Thyroid gland (tissue), 4 donors: ENCODE measurements at places on chromosomes 6 and 20.
A peak's percentile ranks its signal among the peaks of the same experiment; 100 is the strongest.

- DNase-seq, result no peak
Observed at GRCh38 chr6:8269872-8270454, 165.4 kb downstream of the SLC35B3 start.

GRCh38 chr20:61114493-61115175 is 137.4 kb upstream of the CDH4 start:
- DNase-seq, result no peak

DNA sequence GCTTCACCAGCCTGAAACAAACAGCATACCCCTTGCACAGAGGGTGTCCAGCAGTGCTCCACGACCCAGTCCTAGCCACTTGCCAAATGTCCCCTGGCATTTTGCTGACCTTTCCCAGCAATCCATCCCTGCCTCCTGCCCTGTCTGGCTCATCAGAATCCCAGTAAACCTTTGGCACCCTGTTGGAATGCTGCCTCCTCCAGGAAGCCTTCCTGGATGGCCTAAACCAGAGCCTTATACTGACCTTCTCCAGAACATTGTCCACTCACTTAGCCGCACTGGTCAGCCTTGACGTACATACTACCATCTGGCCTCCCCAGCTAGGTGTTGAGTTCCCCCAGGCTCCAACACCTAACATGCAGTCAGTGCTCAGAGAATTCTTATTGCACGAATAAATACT is 2.0 kb upstream of the PACSIN1 start:
- DNase-seq, result no peak

- no peak for DNase-seq
Observed at GRCh38 chr20:56202493-56203077, 45.9 kb upstream of the MC3R start.

DNA sequence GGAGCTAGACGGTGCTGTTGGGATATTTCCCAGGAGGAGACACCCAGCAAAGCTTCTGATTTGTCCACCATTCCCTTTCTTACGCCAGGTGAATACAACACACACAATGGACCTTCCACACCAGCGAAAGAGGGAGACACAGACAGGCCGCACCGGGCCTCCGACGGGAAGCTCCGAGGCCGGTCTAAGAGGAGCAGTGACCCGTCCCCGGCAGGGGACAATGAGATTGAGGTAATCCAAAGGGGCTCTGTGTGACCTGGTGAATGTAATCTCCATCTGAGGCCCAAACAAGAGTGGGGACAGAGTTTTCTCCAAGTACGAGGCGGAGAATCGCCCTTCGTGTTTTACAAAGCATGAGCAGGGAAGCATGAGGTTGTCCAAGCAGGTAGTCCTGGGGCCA is 194.5 kb downstream of the EYA2 start:
- no peak for DNase-seq

GRCh38 chr6:125246566-125246965 is 55.2 kb downstream of the HDDC2 start:
- no peak for DNase-seq

- DNase-seq, result no peak
Observed at GRCh38 chr6:106856227-106856874, 118.2 kb downstream of the CD24 start.

DNA sequence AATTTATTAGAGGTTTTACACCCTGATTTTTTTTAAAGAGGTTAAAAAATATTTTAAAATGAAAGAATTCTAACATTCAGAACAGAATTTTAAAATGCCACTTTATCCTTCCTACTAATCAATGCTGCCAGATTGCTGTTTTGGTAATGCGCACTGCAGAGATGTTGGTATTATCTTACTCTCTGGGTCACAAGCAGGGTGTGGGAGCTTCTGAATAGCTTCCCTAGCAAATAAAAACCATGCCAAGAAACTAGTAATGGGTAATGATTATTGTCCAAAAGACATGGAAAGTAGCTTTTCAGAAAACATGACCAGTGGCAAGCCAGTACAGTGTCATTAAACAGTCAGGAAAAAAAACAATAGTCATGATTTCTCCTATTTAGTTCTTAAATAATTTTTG is 205.4 kb downstream of the TPBG start:
- no peak for DNase-seq

- DNase-seq, result no peak
Observed at GRCh38 chr6:26319405-26320128, 45.4 kb upstream of the BTN3A2 start.

- DNase-seq, result no peak
Observed at GRCh38 chr6:143363299-143363698, 87.2 kb downstream of the ADAT2 start.

DNA sequence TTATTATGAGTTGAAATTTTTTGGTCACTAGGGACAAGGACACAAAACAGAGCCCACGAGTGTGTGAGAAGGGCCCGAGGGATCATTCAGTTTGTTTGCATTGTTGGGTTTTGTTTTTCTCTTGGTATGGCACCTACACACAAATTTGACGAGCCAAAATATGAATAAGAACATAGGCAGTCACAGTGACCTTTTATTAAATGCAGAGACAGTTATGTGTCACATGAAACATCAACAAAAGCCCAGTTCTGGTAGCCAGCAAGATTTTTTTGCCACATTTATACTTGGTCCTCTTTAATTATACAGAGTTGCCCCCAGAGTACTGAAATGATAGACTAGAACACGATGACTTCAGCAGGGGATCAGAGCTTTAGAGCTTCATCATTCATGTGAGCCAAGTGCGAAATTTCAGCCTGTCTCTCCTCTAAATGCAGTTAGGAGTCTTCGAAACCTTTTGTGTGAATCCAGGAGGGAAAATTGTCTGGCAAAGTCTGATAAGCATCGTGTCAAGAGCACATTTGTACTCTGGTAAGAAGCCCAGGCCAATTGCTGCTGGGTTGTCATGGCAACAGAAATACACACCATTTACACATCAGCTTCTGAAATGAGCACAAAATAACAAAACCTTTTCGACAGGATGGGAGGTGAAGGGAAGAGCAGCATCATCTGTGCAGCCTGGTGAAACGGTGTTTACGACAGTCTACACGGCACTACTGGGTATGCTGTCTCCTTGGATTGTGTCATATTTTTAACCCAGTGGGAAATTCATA is 79.2 kb upstream of the RIPOR2 start:
- peak; percentile 30 for DNase-seq

- DNase-seq, result peak; percentile 59
Observed at GRCh38 chr6:30554962-30555815, 1.1 kb downstream of the GNL1 start.

DNA sequence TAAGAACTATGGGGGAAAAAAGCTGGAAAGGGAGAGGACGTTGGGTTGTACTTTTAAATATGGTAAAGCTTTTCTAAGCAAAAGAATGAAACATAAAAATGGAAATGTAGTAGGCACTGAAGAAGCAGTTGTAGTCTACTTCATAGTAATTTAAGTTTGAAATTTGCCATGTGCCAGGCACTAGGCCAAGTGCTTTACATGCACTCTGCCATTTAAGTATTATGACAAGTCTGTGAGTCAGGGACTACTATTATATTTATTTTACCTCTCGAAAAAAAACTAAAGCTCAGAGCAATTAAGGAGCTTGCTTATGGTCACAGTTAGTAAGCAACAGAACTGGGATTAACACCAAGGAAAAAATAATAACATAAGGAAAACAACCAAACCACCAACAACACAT is 257.8 kb downstream of the GMDS start:
- DNase-seq, result no peak

- peak; percentile 55 for DNase-seq
Observed at GRCh38 chr6:168417679-168418557, 23.1 kb upstream of the SMOC2 start.

DNA sequence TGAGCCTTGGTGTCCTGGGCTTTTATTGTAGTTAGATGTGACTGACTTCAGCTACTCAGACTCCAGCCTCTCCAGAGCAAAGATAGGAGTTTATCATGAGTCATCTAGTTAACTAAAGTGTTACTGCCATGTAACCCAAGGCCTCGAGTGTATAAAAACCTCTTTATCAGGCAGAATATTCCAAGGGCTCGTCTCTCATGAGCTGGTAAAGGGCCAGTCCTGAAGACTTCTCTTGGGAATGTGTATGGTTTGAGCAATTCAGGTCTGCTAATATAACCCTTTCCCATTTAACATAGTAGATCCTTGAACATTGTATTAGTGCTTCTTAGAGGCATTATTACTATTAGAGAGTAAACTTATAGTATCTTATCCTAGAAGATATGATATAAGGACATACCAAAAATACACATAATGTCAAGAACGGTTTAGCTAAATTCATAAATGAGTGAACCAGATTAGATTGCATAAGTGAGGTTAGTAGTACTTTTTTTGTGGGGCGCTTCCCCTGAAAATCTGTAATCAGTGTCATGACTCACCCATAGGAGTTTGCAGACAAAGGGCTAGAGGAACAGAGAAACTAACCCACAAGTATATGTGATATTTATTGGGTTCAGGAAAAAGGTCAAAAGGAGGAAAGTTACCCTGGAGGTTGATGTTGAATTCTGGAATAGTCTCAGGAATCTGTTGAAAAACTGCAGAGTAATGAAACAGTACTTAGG is 16.0 kb downstream of the DSE start:
- DNase-seq, result no peak

DNA sequence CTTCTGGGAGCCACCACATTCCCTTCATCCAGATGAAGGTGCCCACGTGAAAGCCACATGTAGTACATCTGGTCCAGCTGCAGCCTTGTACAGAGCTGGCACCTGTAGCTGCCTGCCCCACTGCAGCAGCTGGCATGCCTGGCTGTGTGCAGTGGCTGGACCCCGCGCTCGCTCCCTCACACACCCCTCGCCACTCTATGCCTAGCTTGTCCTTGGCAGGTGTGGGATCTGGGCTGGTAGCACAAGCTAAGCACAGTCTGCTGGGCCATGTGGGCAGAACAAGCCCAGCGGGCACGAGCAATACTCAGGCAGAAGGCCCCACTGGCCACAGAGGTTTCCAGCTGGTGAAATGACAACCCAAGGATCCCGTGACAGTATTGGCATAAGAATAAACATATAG is 199.4 kb upstream of the PRND start:
- no peak for DNase-seq

DNA sequence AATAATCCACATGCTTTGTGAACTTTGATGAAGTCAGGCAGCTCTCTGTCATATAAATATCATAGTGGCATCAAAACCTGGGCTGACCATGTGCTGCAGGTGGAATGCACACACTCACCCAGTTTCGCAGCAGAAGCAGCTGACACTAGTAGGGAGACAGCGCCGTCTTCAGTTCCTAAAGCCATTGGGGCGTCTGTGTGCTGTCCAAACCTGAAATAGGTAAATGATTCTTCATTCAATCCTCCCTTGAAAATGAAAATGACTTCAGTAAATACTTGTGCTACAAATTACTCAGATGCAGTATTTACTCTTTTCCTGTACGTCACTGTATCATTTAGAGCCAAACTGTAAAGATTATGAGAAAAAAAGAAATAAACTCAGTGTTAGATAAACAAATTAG is 127.5 kb downstream of the EYA4 start:
- DNase-seq, result no peak

- no peak for DNase-seq
Observed at GRCh38 chr6:130050230-130050629, 31.8 kb downstream of the L3MBTL3 start.

- DNase-seq, result no peak
Observed at GRCh38 chr6:142851601-142852000, 93.4 kb downstream of the HIVEP2 start.

GRCh38 chr6:143294265-143294860 is 156.1 kb downstream of the ADAT2 start:
- DNase-seq, result no peak

DNA sequence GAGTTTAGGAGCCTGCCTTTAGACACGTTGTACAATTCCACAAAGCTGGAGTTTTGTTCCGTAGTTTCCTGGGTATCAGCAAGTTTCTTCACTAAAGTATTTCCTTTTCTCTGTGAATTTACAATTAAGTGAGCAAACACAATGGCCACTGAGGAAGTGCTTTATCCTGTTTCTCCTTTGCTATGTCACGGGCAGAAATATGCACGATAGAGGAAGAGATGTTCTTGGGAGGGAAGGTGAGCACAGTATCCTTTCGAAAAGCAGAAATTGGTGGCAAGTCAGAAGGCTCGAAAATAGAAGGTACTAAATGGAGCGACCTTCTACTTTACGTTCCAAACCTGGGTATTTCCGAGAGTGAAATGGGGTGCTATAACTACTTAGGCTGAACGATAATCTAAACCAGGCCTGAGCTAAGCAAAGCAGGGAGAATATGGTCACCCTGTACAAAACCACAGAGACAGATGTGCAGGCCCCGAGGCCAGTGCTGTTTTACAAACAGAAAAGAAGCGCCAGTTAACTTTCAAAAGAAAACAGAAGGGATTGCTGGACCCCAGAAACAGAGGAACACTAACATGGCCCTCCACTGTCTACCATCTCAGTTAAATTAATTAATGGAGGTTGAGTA is 259.6 kb downstream of the TBC1D7 start:
- no peak for DNase-seq

- DNase-seq, result no peak
Observed at GRCh38 chr6:162050579-162050978, 677.0 kb downstream of the PRKN start.

GRCh38 chr20:7333841-7334240 is 566.4 kb downstream of the BMP2 start:
- no peak for DNase-seq

DNA sequence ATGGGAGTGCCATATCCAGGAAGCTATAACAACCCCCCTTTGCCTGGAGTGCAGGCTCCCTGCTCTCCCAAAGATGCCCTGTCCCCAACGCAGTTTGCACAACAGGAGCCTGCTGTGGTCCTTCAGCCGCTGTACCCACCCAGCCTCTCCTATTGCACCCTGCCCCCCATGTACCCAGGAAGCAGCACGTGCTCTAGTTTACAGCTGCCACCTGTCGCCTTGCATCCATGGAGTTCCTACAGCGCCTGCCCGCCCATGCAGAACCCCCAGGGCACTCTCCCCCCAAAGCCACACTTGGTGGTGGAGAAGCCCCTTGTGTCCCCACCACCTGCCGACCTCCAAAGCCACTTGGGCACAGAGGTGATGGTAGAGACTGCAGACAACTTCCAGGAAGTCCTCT is 56.7 kb upstream of the TMEM181 start:
- DNase-seq, result no peak

- no peak for DNase-seq
Observed at GRCh38 chr6:88492241-88492640, 326.1 kb upstream of the CNR1 start.

DNA sequence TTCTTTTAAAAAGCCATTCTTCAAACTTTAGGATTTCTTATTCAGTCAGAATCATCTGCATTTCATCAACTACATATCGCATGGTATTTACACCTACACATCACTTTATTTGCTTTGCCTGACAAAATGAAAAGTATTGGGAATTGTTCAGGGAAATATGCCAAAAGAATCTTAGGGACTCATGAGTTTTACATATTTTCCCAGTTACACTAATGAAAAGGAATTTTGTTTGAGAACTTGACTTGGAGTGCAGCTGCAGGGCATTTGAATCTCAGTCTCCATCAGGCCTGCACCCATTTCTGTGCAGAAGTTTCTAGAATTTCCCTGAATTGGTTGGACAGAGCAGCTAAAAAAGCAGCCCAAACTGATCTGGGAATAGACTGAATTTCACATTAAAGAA is 65.3 kb downstream of the MTHFD1L start:
- DNase-seq, result no peak

DNA sequence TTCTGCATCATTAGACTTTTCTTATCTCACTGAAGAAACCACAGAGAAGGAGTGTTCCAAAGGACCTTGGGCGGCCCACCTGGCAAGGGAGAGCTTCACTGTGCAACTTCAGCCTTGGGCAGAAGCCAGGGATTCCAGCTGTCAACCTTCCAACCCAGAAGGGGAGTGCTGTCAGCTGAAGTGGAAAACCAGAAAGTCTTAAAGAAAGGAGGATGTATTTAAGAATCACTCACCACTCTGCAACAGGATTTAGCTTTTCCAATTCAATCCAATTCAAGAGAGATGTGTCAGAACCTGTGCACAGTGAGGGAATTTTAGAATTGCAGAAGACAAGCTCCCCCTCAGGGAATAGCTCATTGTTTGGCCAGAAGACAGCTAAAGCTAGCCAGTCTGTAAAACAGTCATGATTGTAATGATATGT is 553.7 kb downstream of the CD83 start:
- peak; percentile 73 for DNase-seq
